ENCODE measurements at places on chromosomes 3 and 15. TPM values are rescaled to one million over a fixed set of nuclear protein-coding genes. Genes with fewer than 3 reads are reported as not detected.

GRCh38 chr3:31196881-31197364 is 302.5 kb upstream of the GADL1 start:
- no peak for DNase-seq

DNA sequence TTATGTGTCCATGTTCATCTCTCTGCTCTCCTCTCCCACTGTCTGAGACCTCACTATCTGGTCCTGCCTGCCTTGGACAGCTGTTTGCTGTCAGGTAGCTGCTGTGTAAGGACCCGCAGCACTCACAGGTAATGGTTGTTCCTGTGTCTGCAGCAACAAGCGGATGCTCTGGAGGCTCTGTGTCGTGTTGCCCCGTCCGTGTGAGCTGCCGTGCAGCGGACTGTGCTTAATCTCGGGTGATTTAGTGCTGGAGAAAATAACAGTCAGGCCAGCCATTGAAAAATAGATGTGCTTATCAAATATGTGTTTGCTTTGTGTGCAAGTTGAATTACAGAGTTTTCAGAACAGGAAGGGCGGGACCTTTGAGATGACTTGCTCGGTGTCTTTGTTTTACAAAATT is 121.4 kb downstream of the GABRG3 start:
- DNase-seq: no peak

SERPINI2 gene
- not detected for total RNA-seq

PCOLCE2 gene
- not detected for total RNA-seq

XYLB gene
- total RNA-seq: 7.0 TPM

- no peak for DNase-seq
Measured at GRCh38 chr3:151724576-151725562, 8.9 kb upstream of the AADACL2 start.

- no peak for DNase-seq
Measured at GRCh38 chr15:99556011-99556410, 9.8 kb upstream of the MEF2A start.

DNA sequence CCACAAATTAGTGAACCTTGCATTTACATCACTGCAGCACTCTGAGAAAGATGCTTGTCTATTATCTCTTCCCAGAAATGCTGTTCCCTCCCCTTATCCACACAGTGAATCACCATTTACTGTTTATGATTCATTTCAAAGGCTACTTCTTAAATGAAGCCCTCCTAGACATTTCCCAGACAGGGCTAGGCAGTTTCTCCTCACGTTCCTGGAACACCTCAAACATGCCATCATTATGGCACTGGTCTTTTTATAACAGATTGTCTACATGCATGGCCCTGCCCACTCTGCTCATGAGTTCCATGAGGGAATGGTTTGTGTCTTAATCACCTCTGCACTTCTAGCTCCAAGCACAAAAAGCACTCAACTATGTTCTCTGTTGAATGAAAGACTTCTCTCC is 32.2 kb upstream of the TM2D3 start:
- DNase-seq: no peak

DNA sequence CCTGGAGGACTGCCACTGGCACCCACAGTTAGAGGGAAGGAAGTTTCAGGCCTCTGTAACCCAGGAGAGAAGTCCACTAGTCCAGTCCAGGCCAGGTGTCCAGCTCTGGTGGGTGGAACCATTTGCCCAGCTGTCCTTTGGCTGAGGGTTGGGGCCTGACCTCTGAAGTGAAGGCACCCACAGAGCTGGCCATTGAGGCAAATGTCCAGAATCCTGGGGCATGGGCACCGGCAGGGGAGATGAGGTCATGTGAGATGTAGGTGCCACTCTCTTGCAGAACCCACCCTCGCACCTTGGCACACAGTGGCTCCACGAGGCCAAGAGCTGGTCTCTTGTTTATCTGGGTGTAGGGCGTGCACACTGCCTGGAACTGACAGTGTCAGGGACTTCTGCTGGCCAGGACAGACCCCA is 162.8 kb downstream of the SMAD6 start:
- peak; percentile 2 for DNase-seq

- no peak for DNase-seq
Measured at GRCh38 chr3:50359760-50360110, 414 bp upstream of the TMEM115 start.

DNA sequence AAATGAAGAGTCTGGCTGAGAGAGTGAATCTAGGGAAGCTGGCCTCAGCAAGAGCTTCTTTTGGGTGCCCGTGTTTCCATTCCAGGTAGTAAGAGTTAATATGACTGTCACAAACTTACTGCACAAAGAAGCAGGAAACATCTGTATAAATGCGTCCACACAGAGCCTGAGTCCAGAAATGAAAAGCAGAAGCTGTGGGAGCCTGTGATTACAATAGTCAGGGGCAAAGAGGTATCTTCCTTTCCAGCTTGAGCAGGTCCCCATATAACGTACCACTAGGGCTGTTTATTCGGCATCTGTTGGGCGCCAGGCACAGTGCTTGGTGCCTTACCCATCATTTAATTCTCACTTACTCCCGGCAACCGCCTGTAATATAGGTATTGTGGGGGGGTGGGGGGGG is 40.5 kb upstream of the B3GNT5 start:
- no peak for DNase-seq

GRCh38 chr3:178966299-178967176 is 105.1 kb downstream of the ZMAT3 start:
- DNase-seq: no peak

GRCh38 chr3:30606301-30607031 is at the start of gene TGFBR2:
TGFBR2 (plus strand) TSS chr3:30606601; CDS start chr3:30606884, 283 bp downstream.
- DNase-seq: peak; percentile 84

GRCh38 chr3:114043205-114043604 is 13.1 kb downstream of the CCDC191 start:
- DNase-seq: no peak

DNA sequence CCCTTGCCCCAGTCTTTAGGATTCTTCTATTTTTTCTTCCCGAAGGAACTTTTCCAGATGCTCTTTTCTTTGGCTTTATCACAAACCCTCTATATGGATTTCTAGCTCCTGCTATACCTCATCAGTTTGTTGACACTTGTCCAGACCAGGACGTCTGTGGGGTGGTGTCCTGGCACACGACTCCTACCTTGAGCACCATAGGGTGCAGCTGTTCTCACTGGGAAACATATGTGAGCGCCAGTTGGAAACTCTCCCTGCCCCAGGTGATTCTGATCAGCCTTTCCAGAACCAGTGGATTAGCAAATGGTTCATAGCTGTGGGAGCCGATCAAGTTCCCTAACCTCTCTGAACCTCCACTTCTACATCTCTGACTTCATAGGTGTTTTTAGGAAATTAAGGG is 40.6 kb upstream of the USP3 start:
- DNase-seq: no peak

GRCh38 chr15:81758818-81759284 is 287.0 kb downstream of the MEX3B start:
- DNase-seq: no peak

DNA sequence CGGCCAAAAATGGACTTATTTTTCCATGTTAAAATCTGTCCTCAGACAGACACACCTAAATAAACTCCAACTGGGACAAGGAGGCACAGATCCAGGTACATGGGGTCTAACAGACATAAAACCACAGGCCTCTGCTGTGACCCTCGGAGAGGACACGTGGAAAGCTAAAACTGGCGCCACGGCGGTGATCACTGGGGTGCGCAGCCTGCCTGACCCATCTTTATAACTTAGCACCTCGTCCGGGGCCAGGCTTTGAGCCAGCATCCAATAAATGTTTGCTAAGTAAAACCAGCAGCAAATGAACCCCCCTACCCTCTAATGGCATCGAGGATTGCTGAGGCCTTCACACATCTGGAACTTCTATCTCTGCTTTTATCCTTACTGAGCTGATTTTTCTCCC is 15.3 kb downstream of the PCSK6 start:
- DNase-seq: no peak

CRABP1 gene
- total RNA-seq: not detected

- no peak for DNase-seq
Measured at GRCh38 chr3:156180077-156180476, 59.7 kb downstream of the KCNAB1 start.

DNA sequence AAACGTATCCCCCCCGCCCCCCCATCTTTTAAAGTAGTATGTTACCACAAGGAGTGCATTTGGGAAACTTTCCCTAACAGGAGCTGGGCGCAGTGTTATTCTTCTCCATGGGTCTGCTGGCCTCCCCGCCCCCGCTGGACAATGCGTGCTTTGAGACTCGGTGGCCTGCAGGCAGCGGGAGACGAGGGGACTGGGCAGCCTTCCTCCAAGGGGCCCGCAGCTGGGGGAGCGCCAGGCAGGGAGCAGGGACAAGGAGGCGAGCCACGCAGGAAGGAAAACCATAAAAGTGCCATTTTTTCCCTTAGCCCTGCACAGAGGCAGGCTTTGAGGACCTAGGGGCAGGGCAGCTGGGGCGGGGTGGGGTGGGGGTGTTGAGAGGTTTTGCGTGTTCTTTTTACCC is 14.1 kb downstream of the SOX2 start:
- no peak for DNase-seq

DNA sequence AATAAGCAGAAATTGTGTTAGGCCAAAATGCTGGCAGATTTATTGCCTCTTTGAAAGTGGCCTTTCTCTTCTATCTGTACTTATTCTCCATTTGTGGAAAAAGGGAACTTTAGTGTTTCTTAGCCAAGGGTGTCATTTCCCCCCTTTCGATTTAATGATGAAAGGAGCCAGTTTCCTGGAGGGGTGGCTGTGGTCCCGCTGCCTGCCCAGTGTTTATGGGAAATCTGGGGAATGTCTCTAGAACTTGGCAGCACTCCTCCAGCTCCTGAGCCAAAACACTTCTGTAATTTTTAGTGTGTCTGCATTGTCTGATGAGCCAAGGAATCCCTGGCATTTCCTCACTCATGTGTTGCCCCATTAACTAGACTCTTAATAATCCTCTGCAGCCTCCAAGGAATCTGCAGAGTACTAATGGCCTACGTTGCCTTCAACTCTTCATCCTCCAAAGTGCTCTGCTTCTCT is 448.8 kb downstream of the GRM7 start:
- no peak for DNase-seq

ZNF662 gene
- 0.25 TPM for total RNA-seq

GRK7 gene
- not detected for total RNA-seq

SNX4 gene
- 33.8 TPM for total RNA-seq

GRCh38 chr15:62071711-62072308 is 5.0 kb downstream of the C2CD4A start:
- DNase-seq: no peak

- peak; percentile 35 for DNase-seq
Measured at GRCh38 chr15:63818191-63818590, 15.6 kb downstream of the HERC1 start.

ARNT2 gene
- total RNA-seq: not detected

SAMMSON gene
- not detected for total RNA-seq

Data from activated CD4-positive, alpha-beta T cell treated with anti-CD3 and anti-CD28 coated beads, Interleukin-2, amount 10 ng/mL, durations not matched to agents 7 days and 5 days (primary cell).